D721Med (cell line): ENCODE measurements at places on chromosomes 16 and 17.

DNA sequence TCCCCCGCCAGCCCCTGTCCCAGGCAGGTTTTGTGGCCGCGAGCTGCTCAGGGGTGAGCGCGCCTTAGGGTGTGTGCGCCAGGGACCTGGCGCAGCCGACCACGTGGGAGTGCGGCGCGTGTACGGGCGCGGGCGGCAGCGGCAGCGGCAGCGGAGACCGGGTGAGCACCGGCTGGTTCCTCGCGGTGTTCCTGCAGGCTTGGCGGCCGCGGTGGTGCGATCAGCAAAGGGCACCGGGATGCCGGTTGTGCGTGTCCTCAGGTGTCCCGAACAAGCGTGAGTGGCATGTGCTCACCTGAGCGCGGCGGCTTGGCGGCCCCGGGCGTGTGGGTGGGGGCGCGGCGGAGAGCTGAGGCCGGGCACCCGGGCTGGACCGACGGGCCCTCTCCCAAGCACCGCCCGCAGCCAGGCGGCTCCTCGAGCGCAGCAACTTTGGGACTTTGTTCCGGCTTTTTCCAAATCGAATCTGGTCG lies 381 bp upstream of the HSD11B2 start:
- no peak for DNase-seq

DNA sequence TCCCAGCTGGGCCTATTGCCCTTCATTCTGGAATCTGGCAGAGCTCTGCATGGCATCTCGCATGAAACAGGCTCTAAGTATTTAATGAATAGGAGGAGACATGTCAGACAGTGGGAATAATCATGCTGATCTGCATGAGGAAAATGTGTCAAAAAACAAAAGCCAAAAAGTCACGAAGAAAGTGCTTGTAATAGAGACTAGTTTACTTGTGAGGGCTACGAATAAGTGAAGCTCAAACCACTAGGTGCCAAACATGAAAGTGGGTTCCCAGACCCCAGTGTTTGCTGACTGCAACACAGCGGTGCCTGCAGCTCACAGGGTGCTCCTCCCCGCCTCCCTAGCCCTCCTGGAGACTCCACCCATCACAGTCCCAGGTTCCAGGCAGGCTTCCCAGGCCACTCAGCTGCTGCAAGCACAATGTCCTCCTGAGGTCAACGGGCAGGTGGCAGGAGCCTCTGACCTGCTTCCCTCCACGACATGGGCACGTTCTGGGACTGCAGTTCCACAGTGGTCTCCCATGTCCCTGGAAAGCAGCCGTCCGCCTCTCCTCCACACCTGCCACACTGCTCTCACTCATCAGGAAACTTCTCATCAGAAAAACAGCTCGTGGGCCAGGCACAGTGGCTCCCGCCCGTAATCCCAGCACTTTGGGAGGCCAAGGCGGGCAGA lies 96.5 kb downstream of the ANKRD11 start:
- no peak for DNase-seq

DNA sequence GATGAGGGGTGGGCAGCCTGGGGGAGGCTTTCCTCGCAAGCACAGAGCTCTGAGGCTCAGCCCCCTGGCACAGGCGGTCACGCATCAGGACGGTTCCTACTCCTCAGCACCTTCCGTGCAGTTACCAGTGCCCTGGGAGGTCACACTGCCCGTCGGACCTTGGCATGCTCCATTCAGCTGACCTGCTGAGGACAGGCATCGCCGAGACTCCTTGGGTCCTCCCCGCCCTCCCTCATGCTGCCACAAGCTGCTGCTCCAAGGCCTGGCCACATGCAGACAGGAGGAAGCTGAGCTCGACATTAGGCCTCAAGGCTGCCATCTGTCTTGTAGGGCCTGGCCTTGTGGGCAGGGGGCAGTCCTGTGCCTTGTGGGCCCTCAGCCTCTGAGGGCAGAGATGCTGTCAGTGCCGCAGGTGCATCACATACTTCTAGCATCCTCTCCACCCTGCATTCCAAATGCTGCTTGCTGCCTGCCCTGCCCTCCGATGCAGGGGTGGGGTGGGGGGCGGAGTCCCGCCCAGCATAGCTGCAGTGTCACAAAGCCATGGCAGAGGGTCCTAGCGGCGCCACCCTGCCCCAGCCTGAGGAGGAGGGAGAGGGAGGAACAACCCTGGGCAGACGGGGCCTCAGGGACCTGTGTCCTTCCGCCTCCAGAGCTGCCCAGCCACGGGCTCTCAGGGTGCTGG lies 9.3 kb downstream of the C16orf90 start:
- no peak for DNase-seq

DNA sequence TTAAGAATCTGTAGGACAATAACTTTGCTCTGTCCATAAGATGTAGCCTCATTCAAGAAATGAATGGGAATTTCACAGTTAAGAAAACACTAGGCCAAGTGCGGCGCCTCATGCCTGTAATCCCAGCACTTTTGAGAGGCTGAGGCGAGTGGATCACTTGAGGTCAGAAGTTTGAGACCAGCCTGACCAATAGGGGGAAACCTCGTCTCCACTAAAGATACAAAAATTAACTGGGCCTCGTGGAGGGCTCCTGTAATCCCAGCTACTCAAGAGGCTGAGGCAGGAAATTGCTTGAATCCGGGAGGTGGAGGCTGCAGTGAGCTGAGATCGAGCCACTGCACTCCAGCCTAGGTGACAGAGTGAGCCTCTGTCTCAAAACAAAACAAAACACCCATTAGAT lies 19.9 kb upstream of the RSL1D1 start:
- no peak for DNase-seq

DNA sequence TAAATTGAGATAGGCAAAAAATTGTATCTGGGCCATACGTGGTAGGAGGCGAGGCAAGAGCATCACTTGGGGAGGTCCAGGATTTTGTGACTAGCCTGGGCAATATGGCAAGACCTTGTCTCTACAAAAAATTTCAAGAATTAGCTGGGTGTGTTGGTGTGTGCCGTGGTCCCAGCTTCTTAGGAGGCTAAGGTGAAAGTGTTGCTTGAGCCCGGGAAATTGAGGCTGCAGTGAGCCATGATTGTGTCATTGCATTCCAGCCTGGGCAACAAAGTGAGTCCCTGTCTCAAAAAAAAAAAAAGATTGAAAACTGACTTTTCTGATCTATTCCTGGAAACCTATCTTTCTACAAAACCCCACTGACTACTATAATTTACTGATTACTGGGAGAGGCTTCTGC lies 26.7 kb downstream of the CDK12 start:
- DNase-seq = no peak

DNA sequence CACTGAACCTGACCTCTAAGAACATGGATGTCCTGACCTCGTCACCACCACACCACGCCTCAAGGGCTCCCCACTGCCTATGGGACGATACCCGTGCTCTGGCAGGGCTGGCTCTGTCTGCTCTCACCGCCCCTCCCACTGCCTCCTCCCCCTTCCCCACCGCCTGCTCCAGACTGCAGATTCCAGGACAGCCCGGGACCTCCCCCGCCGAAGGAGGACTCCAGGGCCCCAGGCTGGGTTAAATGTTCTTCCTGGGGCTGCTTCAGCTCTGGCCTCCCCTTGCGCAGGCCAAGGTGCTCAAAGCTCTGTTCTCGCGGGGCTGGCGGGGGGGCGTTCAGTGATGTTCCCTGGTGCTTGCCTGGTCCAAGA lies 3.1 kb downstream of the NPW start:
- no peak for DNase-seq

- DNase-seq = no peak
Measured at GRCh38 chr17:40069751-40070708, 7.3 kb downstream of the THRA start.

DNA sequence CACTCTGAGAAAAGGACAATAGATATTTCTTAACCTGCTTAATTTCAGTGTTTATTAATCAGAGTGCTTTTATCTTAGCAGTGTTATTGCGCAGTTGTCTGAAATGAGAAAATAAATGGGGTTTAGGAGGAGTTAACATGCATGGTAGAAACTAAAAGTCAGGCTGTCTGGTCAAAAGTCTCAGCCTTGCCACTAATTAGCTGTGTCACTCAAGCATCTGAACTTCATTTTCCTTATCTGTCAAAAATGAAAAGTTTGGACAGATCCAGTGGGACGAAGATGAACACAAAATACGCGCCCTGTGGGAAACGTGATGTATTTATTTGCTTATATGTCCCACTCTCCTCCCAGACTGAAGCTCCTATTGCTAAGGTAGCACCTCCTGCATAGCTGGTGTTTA lies 6.3 kb upstream of the MEIOB start:
- DNase-seq = no peak

GRCh38 chr16:54389836-54390494 lies 103.4 kb upstream of the IRX3 start:
- no peak for DNase-seq

- DNase-seq = no peak
Measured at GRCh38 chr17:76233588-76234353, 6.5 kb downstream of the RNF157 start.

DNA sequence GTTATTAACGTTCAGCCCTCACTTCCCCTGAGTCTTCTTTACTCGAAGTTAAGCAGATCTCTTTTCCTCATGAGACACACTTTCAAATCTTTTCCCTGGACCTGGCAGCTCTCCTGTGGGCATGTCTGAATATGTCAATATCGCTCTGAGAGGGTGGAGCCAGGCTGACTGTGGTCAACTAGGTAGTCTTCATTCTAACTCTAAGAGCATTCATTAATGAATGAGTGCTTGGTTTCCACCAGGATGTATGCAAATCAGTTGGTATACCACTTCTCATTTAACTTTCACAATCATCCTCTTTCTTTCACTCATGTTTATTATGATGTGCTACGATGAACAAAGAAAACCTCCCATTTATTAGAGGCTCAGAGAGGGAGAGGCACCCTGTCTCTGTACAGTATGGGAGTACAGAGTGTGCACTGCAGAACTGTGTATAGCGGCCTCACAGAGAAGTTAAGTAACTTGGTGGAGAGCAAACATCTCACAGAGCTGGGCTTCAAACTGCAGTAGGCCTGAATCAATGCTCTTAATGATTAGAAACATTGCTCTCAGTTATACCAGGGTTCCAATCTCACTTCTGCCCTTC lies 39.9 kb downstream of the OTOA start:
- DNase-seq = no peak

- DNase-seq = no peak
Measured at GRCh38 chr16:73016488-73016830, 31.5 kb downstream of the ZFHX3 start.

DNA sequence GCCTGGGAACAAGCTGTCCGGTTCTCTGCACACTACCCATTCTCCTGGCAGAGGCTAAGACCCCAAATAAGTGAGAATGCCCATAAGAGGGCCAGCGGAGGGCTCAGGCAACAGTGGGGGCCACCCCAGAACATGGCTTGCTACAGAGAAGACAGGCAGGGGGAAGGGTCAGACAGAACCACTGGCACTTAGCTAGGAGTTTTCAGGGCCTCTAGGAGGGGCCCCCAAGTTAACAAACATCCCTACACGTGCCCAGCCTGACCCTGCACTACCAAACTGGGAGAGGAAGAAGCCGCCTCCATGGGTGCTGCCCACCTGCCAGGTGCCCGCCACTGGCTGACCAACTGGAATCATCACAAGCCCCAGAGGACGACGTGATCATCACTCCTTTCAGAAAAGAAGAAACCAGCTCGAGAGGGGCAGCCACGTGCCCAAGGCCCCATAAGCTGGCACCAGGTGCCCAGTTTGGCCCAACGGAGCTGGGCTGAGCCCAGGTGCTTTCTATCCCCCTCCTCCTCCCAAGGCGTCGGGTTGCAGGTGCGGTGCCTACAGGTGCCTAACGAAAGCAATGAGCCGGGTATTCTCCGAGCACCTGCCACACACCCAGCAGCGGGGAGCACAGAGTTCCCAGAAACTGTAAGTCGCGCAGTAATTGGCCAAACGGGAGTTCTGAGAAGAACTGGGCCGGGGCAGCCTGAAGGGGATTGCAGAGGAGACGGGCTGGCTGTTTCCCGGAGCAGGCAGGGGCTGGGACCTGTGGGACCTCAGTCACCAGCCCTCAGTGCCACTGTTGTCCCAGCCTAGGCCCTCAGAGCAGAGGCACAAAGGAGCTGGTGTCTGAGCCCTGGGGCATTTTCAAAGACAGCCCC lies 13.2 kb downstream of the RPH3AL start:
- DNase-seq = no peak

- DNase-seq = no peak
Measured at GRCh38 chr16:69346683-69347082, 4.9 kb downstream of the TMED6 start.

GRCh38 chr16:19458722-19459379 lies 41.2 kb downstream of the TMC5 start:
- DNase-seq = no peak

DNA sequence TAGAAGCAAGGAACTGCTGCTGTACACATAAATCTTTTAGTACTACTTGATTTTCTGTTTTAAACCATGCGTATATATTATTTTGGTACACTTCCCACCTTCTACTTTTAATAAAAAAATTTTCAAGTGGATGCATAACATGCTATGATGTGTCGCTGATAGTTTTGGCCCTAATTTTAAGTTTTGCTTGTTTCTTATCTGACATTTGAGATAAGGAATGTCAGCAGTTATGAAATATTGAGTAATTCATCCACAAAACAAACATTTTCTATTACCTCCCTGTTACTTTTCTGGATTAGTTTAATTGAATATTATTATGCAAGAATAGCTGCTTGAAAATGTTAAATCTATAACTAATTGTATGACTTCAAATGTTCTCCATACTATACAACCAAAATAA lies 35.8 kb downstream of the N4BP1 start:
- DNase-seq = no peak

- no peak for DNase-seq
Measured at GRCh38 chr16:57152096-57153093, 33.4 kb downstream of the PSME3IP1 start.

- no peak for DNase-seq
Measured at GRCh38 chr17:82866590-82867191, 26.9 kb upstream of the ZNF750 start.

DNA sequence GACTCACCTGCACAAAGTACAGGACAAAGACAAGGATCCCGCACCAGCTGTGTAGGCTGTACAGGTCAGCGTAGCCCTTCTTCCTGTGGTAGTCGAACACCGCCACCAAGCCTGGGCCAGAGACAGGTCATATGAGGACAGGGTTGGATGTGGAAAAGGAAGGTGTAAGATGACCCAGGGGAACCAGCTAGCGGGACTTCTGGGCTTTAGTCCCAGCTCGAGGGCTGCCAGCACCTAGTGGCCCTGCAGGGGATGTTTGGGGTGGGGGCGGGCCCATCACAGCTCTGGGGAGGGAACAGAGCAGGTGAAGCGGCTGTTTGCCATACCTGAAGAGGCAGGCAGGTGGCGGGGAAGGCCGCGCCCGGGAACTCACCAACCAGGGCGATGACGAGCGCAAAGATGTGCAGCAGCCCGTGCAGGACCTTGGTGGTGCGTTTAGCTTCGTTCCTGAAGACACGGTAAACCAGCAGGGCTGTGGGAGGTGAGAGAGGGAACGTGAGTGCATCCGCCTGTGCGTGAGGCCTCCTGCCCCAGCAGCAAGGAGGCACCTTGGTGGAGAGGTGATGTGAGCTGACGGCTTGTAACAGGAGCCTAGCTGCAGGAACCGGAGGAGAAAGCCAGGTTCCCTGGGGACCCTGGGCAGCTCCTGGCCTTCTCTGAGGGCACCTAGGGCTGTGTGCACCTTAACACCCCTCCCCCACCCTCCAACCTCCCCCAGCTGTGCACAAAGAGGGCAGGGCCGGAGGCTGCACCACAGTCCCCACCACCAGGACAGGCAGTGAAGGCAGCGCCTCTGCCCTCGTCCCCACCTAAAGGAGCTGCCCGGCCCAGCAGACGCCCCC lies 10.2 kb downstream of the CYB561 start:
- no peak for DNase-seq

GRCh38 chr17:64648234-64648633 lies 13.9 kb downstream of the SMURF2 start:
- DNase-seq = no peak
